ENCODE measurements at places on chromosomes 7 and 10.

DNA sequence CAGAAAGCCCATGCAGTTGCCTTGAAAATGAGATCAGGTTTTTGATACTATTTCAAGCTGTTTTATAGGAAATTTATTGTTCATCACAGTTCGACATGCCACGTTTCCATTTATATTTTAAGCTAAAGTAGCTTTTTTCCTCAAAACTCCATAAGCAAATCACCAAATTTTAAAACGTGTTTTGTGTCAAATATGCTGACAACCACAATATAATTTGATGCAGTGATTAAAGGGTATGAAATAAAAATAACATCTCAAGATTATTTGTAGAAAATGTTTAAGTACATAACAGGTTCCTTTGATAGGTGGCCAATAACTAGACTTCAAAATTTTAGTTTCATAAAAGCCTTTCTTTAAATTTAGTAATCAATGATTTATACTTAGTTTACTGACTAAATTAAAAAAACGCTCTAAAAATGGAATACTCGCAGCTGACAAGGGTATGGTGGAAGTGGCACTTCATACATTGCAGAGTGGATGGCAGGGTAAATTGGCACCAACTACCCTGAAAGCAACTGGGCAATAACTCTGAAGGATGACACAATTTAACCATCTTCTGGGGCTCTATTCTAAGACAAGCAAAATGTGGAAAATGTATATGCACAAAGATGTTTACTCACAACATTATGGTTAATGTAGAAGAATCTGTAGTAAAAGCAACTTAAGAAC, 481.6 kb downstream of the TNS3 start:
- no peak for DNase-seq

DNA sequence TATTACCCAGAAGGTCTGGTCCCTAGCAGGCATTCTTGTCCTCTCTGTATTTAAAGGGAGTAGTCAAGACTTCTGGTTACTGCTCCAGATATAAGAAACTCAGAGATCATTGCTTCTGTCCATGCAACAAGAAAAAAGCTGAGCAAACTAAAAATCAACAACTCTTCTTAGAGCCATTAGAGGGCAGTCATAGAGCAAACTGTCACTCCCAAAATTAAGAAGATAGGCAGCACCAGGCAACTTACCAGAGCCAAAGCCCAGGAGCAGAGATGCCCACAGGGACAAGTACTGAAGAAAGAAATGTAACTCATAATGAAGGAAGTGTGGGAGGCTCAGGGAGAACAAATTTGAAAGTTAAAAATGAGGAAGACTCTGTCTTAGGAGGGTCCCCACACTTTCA, 472.9 kb upstream of the COBL start:
- no peak for DNase-seq

DNA sequence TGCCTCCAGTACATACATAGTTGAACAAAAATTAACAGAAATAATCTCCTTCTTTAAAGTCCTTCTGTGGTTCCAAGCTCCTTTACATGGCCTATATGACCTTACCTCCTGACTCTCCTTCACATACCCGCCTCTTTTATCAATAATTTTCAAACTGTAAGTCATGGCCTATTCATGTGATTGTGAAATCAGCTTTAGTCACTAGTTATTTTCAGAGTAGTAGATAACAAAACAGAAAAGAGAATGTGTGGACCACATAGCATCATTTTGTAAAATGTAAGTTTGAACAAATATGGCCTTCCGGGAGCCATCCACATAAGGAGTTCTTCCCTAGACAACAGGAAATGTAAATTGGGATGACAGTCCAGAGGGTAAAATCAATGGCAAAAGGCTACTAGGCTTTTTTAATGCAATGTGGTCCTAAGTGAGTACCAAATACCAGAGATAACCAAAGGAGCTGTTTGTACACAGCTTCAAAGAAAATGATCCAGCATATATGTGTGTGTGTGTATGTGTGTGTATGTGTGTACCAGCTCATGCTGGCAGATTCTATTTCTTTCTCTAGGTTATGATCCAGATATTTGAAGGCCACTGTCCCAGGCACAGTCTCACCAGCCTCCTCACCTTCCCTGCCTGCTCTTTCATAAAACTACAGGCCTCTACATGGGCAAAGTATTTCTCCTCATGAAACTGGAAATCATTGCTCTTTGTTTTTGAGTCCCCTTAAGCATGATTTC, 12.3 kb upstream of the FAM133B start:
- DNase-seq = no peak

DNA sequence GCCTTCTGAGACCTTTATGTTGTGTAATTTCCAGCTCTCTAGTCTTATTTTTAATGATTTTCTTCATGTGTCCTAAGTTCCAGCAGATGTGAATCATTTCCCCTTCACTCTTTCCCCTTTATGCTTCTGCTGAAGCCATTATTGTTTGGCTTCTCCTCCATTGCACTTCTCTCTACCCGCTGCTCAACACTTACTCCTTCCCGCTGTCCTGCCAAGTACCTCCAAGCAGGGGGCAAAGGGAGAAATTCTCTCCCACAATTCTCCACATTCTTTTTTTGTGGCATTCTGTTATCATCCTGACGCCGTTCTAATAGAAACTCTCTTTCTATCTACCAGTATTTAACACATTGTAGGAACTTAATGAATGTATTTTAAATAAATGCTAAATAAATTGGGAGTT, 388.9 kb upstream of the TPK1 start:
- no peak for DNase-seq

DNA sequence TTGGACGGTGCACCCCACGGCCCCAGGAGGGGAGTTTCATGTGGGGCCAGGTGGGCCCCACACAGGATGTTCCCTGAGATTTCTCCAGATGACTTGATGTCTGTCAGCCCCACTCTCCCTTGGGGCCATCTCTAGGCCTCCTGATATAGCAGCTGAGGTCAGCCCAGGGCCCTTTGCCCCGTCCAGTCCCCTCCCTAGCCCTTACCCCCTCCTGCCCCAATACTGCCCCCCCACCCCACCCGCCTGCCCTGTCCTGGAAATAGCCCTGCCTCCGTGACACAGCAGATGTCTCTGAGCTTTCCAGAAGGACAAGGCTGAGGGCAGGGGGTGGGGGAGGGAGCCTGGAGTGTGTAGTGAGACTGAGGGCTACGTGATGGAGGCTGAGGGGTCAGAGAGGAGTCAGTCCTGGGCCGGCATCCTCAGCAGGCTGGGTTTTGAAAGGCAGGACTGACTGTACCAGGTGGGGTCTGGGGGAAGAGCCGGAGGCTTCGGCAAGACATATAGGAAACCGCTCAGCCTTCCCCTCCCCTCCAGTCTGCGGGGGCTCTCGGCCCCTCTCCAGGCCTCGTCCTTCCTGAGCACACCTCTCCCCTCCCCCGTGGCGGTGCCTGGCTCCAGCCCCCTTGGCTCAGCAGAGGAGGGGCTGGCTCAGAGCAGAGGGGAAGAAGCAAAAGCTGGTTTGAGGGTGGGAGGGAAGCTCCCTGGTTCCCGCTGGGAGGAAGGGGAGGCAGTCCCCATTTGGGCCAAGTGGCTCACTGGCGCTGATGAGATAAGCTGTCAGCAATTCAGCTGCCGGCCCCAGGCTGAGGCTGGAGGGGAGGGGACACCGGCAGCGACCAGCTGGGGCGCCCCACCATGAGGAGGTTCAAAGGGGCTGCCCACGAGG, 2.0 kb downstream of the FLNC start:
- no peak for DNase-seq

DNA sequence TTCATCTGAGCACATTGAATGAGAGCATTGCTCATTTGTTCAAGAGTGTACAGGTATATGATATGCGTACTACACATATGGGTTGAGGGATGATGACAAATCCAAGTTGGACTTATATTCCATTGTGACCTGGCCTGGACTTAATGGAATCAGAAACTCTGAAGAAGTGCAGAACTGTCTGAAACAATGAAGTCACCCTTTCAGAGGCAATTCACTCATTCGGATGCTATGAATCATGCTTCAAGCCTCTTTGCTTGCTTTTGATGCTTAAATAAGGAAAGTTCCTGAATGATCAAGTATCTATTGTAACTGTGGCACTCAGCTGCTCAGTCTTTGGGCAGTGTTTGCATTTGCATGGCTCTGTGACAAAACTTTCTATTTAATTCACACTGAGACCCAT, 93.4 kb downstream of the ZNF365 start:
- DNase-seq = no peak

- no peak for DNase-seq
Measured at GRCh38 chr7:93262535-93262934, 30.4 kb downstream of the VPS50 start.

DNA sequence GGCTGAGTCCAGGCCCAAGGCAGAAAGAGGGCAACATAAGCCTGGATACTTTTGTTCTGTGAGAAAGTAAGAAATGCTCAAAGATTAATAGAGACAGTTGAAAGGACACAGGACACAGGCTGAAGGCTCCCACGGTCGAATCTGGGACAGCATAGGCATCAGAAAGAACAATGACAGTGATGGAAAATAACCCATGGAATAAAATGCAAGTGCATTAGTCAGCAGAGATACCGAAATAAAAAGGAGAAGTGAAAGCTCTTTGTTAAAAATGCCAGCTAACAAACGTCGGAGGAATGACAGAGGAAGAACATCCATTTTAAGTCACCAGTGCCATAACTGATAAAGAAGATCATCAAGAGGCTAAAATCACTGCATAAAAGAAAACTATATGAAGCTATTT, 19.6 kb upstream of the AGAP5 start:
- DNase-seq = no peak

GRCh38 chr10:17872191-17873091, 63.3 kb downstream of the MRC1 start:
- DNase-seq = no peak

GRCh38 chr10:17026686-17027485, 102.7 kb downstream of the CUBN start:
- DNase-seq = no peak

GRCh38 chr7:17307969-17308648, 9.7 kb downstream of the AHR start:
- no peak for DNase-seq

GRCh38 chr7:142889816-142890215, 4.3 kb upstream of the TRPV6 start:
- DNase-seq = no peak

DNA sequence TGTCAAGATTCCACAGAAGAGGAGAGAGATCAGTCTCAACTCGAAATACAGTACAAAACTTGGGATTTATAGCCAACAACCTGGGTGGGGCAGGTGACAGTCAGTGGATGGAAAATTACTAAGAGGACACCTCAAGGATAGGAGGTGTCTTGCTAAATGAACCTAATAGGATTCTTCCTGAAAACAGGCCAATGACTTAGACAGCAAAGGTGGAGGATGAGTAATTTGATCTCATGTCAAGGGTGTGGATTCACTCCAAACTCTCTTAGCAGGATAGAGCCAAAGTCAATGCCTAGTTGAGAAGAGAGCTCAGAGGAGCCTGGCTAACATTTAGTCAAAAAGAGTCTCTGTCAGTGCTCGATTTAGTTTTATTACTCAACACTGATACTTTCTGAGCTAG, 106.7 kb upstream of the INSYN2A start:
- DNase-seq = no peak

GRCh38 chr7:125061776-125062397, 132.3 kb upstream of the POT1 start:
- DNase-seq = no peak

DNA sequence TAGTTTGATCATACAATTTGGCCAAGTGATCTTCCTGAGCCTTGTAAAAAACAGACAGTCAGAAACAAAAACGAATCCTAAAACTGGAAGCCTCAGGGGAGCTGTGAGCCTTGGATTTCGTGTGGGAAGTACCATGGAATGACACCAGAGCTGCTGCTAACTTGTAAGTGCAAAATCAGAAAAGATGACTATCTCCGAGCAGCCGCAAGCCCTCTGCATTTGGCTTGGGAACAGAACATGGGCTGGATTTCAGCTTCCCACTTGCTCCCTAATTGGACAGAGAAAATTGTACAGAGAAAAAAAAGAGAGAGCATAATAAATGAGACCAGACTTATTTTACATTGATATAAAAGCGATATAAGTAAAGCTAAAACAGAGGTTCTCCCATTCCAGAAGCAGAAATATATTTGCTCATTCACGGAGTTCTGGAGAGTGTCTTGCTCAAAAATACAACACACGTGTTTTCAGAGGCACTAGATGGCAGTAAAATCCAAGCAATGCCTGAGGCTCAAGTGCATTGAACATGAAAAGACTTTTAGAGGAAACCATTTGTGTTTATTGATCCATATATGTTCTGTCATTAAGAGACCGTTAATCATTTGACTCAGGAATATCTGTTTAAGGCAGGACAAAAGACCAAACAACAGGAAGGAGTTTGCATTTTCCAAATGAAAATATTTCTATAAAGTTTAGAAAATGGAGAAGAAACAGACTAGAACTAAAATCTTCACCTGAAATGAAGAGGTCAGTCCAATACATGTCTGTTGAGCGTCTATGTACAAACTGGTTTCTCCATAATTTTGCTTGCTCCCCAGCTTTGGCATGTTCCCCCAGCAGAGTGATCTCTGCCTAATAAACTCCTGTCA, 78.3 kb upstream of the SLC26A5 start:
- no peak for DNase-seq

DNA sequence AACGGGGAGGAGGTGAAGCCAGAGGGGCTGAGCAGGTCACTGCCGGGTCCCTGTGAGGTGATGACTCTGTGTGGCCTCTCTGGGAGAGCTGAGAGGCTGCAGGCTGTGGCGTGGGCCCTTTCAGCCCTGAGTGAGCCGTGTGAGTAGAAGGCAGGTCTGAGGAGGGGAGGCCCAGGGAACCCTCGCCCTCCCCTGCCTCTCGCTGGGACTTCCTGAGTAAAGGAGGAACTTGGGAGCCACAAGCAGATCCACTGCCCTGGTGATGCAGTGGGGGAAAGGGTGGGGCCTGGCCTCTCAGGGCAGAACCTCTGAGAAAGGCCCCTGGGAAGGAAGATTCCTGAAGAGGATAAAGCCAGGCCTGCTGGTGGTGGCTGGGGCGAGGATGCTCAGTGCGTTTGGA, 22.8 kb downstream of the EEPD1 start:
- no peak for DNase-seq

GRCh38 chr10:62545160-62546066, 171.2 kb downstream of the ZNF365 start:
- DNase-seq = peak; percentile 69

DNA sequence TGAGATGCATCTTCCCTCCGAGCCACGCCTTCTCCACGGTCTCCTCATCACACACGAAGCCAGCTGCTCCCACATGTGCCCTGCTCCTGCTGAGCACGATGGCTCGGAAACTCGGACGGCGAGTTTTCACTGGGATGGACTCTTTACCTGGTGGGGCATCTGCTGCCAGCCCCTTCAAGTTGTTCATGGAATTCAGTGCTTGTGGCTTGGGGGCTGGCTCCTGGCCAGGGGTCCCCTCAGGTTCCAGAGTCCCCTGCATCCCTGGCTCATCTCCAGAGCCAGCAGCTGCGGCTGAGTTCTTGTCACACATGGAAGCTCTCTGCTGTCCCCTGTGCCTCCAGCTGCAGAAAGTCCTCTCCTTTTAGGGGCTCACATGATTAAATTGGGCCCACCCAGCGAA, 654.0 kb downstream of the SDK1 start:
- no peak for DNase-seq

- DNase-seq = no peak
Measured at GRCh38 chr10:120979435-120980278, 128.5 kb downstream of the WDR11 start.

DNA sequence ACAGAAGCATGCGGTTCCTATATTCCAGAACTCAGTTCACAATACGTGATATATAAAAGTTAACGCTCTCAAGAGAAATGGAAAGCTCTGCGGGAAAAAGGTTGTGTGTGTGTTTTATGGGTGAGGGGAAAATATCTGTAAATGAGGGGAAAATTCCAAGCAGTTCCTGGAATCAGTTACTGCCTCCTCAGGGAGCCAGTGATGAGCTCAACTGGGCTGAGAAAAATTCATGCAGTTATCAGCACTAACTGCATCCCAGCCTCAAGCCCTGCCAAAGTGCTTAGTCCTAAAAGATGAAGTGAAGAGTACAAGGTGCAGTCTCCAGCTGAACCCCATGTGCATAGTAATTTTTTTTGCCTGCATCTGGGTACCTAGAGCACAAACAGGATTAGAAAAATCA, 191.9 kb downstream of the CDK14 start:
- DNase-seq = no peak

Data from right atrium auricular region (tissue), 2 donors.